ENCODE measurements at places on chromosomes 2 and 18.

DNA sequence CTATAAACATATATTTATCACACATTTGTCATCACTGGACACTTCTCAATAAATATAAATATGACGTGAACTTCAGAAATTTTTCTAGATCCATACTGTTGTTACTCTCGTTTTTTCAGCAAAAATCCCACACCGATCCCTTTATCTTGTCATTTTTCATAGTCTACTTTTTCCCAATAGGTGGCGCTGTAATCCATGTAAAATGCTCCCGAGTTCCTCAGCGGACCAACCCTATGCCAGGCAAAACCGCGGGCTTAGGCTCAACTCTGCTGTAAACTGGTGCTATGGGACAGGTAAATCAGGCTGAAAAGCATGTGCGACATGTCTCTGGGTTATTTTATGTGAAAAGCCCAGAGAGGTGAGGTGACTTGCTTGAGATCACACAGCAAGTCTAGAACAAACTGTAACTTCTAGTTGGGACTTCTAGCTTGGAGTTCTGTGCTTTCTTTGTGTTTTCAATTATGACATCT, 104.0 kb downstream of the COBLL1 start:
- DNase-seq = no peak

GRCh38 chr2:20728114-20728758, 61.3 kb downstream of the GDF7 start:
- no peak for DNase-seq

- no peak for DNase-seq
Observed at GRCh38 chr2:160221391-160222276, 21.6 kb upstream of the ITGB6 start.

DNA sequence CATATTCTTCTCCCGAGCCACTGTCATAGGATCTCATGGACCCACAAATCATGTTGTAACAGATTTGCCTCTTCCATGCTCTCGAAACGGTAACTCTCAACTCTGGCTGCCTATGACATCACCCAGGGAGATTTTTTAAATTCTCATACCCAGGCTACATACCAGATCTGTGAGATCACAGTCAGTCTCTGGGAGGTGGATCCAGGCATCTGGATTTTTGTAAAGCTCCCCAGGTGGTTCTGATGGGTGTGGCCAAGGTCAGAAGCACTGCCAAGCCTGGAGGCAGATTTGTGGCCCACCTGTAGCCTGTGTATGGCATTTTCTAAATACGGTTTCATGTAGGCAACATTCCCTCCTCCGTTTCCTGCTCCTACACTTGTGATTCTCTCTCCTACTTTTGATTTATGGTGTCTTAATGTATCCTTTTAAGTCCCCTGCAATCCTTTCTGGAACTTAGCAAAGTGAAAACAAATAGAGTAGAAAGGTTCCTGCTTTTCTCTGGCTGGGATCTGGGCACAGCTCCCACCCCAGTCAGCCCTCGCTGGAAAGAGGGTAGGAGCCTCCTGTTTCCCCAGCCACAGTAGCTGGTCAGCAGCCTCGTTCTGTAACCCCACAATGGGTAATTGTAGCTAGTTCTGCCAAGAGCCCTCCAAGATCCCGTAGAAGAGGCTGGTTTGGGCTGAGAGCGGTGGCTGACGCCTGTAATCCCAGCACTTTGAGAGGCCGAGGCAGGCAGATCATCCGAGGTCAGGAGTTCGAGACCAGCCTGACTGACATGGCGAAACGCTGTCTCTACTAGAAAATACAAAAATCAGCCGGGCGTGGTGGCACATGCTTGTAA, 96.2 kb downstream of the KLHL29 start:
- DNase-seq = no peak

DNA sequence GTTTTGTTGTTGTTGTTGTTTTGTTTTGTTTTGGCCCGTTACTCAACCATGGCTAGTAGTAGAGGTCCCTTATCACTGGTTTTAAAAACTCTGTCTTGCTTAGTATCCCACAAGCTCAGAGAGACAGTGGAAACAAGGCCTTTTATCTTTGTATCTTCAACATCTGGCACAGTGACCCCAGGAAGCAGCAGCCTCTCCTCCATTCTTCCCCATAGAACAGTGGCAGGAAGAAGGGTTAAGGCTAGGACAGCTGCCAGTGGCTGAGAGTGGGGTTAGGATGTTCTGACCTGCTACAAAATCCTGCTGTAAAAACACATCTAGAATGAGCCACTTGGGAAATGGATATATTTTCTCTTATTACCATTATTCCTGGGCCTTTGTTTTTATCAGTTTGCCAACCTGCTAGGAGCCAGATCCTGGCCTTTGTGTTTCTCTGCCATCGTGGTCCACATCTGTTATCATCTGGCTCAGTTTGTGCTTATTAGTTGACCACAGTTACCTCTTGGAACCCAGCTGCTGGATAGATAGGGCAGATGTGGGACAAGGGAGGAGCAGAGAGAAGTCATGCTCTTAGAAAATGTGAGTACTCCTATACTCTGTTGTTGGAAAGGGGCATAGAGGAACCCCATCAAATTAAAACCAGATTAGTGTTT, 246.8 kb downstream of the AGPS start:
- no peak for DNase-seq
